ENCODE measurements at places on chromosomes 2 and 18.

- no peak for DNase-seq
Measured at GRCh38 chr2:237574894-237575868, 8.8 kb downstream of the PRLH start.

DNA sequence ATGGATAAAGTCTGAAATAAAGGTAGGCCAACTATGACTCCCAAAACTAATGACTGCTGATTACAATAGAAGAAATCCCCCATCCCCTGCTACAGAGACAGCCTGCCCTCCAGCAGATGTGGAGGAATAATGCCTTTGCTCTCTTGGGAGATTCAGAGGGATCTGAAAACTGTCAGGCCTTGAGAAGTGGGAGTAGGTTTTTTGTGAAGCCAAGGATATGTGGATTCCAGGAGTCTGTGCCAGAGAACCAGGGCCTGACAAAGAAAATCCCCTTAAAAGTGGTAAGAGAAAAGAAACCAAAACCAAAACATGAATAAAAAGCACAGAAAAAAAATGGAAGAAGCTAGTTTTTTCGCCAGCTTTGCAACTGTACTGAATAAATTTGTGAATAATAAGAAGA is 397.6 kb downstream of the ZNF521 start:
- DNase-seq, result no peak

DNA sequence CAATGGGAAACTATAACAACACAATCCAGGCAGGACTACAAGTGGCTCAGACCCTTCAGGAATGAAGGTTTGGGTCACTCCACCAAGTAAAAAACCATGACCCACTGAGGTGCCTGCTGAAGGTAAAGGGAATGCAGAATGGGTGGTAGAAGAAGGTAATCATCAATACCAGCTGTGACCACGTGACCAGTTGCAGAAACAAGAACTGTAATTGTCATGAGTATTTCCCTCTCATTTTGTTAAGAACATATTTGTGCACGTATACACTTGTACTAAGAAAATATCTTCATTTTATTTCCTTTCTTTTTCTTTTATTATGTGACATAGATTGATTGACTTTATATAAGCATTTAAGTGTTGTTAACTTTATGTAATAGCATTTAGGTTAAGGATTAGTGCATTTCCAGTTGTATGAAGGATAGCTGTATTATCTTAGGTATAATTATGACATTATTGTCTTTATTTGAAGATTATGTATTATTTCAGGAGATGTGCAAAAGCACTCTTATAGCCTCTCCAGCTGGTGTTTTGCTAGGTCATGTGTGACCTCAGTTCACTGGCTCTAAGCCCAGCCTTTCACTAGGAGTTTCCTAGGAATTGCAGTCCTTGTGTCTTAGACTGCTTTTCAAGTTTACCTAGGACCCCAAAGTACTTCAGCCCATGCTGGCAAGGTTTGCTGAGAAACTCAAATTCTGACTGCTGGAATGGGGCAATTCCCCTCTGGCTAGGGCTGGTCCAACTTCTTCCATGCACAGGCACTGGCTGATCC is 125.7 kb upstream of the DPP10 start:
- no peak for DNase-seq

DNA sequence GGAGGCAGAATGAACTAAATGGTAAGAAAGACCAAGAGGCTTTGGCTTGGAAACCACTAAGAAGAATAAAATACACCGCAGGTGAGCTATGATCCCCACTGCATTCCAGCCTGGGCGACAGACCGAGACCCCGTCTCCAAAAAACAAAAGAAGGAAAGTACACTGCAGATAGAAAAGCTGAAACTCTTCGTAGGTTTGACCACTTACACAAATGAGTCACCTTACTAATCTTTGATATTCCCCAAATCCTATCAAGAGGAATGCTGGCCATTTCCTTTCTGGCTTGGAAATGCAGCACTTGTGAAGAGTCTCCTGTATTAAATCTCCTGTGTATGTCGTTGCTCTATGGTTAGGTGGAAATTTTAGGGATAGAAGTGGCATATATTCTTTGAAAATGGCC is 108.8 kb downstream of the MTCL1 start:
- no peak for DNase-seq

- no peak for DNase-seq
Measured at GRCh38 chr2:132701810-132702209, 31.8 kb upstream of the LYPD1 start.

GRCh38 chr2:152647552-152647951 is 69.7 kb downstream of the PRPF40A start:
- DNase-seq, result no peak

- DNase-seq, result no peak
Measured at GRCh38 chr2:145771525-145771924, 1251.6 kb upstream of the ZEB2 start.
